A549 treated with CpdA at 1 μM for 4 hours (cell line): ENCODE measurements at places on chromosomes 5 and 9. TPM values are rescaled to one million over a fixed set of nuclear protein-coding genes. Genes with fewer than 3 reads are reported as not detected.

ZNF367 gene
- 5.1 to 6.3 TPM (median 5.8 TPM) in 5 replicates for total RNA-seq

PRDM9 gene
- total RNA-seq: not detected in 5 replicates

SEMA6A gene
- 0.07 to 0.21 TPM (median 0.13 TPM) in 5 replicates for total RNA-seq

SLC23A1 gene
- total RNA-seq: 0.70 to 1.6 TPM (median 1.3 TPM) in 5 replicates

C1QTNF3 gene
- 0.15 to 0.22 TPM (median 0.15 TPM) in 3 of 5 replicates, not detected in the others for total RNA-seq

HINT1 gene
- total RNA-seq: 454 to 533 TPM (median 496 TPM) in 5 replicates

TMEFF1 gene
- total RNA-seq: 0.23 to 1.5 TPM (median 1.0 TPM) in 5 replicates

SPINK6 gene
- 0.26 to 1.4 TPM (median 0.37 TPM) in 5 replicates for total RNA-seq

REXO4 gene
- 31.4 to 44.3 TPM (median 39.2 TPM) in 5 replicates for total RNA-seq

SNCAIP gene
- 0.05 TPM in 1 of 5 replicates, not detected in the others for total RNA-seq

LECT2 gene
- total RNA-seq: not detected in 5 replicates

PCDHGA11 gene
- 0.02 TPM in 1 of 5 replicates, not detected in the others for total RNA-seq

GALNT12 gene
- total RNA-seq: 2.7 to 5.6 TPM (median 4.6 TPM) in 5 replicates

MYO10 gene
- 59.6 to 85.6 TPM (median 74.9 TPM) in 5 replicates for total RNA-seq

MAMDC4 gene
- total RNA-seq: 1.8 to 5.5 TPM (median 4.6 TPM) in 5 replicates

NTNG2 gene
- 1.8 to 5.9 TPM (median 2.8 TPM) in 5 replicates for total RNA-seq

PAPPA gene
- total RNA-seq: 24.3 to 40.7 TPM (median 34.1 TPM) in 5 replicates

SLF1 gene
- total RNA-seq: 7.1 to 11.0 TPM (median 8.7 TPM) in 5 replicates

UBTD2 gene
- 13.3 to 15.3 TPM (median 13.9 TPM) in 5 replicates for total RNA-seq

ADAMTSL2 gene
- not detected in 5 replicates for total RNA-seq

SPATA31C1 gene
- not detected in 5 replicates for total RNA-seq

SNCB gene
- total RNA-seq: 1.0 to 1.4 TPM (median 1.2 TPM) in 5 replicates

RBM27 gene
- total RNA-seq: 10.5 to 15.7 TPM (median 11.7 TPM) in 5 replicates

NEUROG1 gene
- total RNA-seq: not detected in 5 replicates

HTR4 gene
- not detected in 5 replicates for total RNA-seq

AFAP1L1 gene
- total RNA-seq: 4.4 to 6.3 TPM (median 5.5 TPM) in 5 replicates

GARIN3 gene
- not detected in 5 replicates for total RNA-seq

PCDHGA2 gene
- total RNA-seq: 0.44 to 0.73 TPM (median 0.59 TPM) in 5 replicates

ANXA6 gene
- total RNA-seq: 36.9 to 44.2 TPM (median 43.0 TPM) in 5 replicates

LCNL1 gene
- total RNA-seq: 0.02 TPM in 1 of 5 replicates, not detected in the others

ANKRD18B gene
- total RNA-seq: 5.6 to 8.6 TPM (median 7.2 TPM) in 5 replicates

NOL6 gene
- total RNA-seq: 57.8 to 69.5 TPM (median 64.7 TPM) in 5 replicates

NME5 gene
- not detected in 5 replicates for total RNA-seq

ZBTB6 gene
- total RNA-seq: 4.7 to 6.1 TPM (median 5.7 TPM) in 5 replicates

IER5L gene
- total RNA-seq: 36.0 to 86.1 TPM (median 78.9 TPM) in 5 replicates

SLC27A4 gene
- 33.7 to 52.5 TPM (median 47.1 TPM) in 5 replicates for total RNA-seq

ITGA2 gene
- total RNA-seq: 22.6 to 36.8 TPM (median 31.8 TPM) in 5 replicates

SLC6A3 gene
- 0.05 to 0.14 TPM (median 0.08 TPM) in 5 replicates for total RNA-seq

LTC4S gene
- total RNA-seq: 0.16 TPM in 1 of 5 replicates, not detected in the others

PCDHB14 gene
- 0.06 to 0.13 TPM (median 0.09 TPM) in 5 replicates for total RNA-seq

ACOT12 gene
- total RNA-seq: 0.08 TPM in 1 of 5 replicates, not detected in the others

KCTD16 gene
- 0.05 to 0.07 TPM (median 0.05 TPM) in 3 of 5 replicates, not detected in the others for total RNA-seq

TGFBI gene
- 1,442 to 2,234 TPM (median 1,874 TPM) in 5 replicates for total RNA-seq

EDIL3 gene
- total RNA-seq: 0.15 to 0.31 TPM (median 0.18 TPM) in 5 replicates

CRHBP gene
- total RNA-seq: 0.06 to 0.33 TPM (median 0.21 TPM) in 5 replicates

FXN gene
- total RNA-seq: 21.6 to 31.9 TPM (median 29.3 TPM) in 5 replicates

GADD45G gene
- total RNA-seq: 0.16 to 0.40 TPM (median 0.35 TPM) in 4 of 5 replicates, not detected in the other

TLE4 gene
- total RNA-seq: 12.5 to 14.9 TPM (median 13.4 TPM) in 5 replicates

C5orf34 gene
- 5.0 to 5.4 TPM (median 5.3 TPM) in 5 replicates for total RNA-seq

EQTN gene
- not detected in 5 replicates for total RNA-seq

IL17B gene
- 0.29 TPM in 1 of 5 replicates, not detected in the others for total RNA-seq

STK32A gene
- total RNA-seq: 0.09 to 0.30 TPM (median 0.29 TPM) in 5 replicates

GPR151 gene
- not detected in 5 replicates for total RNA-seq

KIF2A gene
- 29.1 to 50.7 TPM (median 37.0 TPM) in 5 replicates for total RNA-seq

CFAP90 gene
- 0.10 to 0.59 TPM (median 0.51 TPM) in 5 replicates for total RNA-seq
